Frontal cortex (tissue), 4 donors: ENCODE measurements at places on chromosomes 7 and 10.

DNA sequence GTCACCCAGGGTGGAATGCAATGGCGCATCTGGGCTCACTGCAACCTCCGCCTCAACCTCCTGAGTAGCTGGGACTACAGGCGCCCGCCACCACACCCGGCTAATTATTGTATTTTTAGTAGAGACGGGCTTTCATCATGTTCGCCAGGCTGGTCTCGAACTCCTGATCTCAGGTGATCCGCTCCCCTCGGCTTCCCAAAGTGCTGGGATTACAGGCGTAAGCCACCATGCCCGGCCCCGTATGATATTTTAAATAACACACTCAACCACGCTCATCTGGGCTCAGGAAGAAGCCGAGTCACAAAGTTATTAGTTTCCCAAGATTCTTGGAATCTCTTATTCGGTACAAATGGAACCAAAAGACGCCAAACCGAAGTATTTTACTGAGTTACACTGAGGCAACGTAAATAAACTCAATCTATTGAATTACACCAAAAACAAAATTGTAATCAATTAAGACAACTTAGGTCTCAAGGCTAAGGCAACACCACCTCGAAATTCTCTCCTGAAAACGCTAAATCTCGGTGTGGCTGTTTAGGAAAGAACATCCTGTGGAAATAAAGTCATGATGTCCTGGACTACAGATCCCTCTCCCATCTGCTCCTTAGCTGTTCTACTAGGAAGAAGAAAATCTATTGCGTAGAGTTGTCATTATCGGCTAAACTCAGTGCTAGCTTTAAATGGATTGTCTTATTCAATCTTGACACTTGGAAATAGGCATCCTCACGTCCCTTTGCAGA, 910 bp downstream of the ARHGAP19 start:
- peak; percentile 9 for DNase-seq

DNA sequence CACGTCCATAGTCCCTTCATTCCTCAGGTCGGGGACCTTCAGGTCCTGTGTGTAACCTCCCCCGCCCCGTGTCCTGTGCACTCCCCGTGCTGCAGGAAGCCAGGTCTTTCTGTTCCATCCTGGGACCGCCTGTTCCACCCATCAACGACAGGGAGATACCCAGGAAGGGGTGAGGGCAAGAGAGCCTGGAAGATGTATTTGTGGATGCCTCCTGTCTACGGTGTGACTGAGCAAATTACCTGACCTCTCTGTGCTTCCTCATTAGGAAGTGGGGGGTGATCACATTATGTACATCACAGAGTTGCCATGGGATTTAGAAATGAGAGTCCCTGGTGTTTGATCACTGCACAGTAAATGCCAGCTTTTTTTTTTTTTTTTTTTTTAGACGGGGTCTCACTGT, 46.3 kb downstream of the GRID2IP start:
- DNase-seq, result no peak

DNA sequence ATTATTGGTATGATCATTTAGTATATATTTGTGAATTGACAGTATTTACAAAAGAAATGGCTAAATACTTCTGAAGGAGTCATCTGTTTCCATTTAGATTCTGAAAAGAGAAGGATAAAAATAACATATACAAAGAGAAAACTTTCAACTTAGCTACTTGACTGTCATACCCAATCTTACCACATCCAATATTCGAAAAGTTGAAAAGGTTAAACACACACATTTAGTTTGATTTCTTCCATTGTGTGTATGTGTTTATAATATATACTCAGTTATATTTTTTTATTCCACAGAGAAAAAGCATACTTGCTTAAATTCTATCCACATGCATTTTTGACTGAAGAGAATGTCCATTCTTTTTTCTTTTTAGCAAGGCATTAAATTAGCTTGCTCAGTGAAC, 470.7 kb downstream of the TFEC start:
- DNase-seq, result no peak

DNA sequence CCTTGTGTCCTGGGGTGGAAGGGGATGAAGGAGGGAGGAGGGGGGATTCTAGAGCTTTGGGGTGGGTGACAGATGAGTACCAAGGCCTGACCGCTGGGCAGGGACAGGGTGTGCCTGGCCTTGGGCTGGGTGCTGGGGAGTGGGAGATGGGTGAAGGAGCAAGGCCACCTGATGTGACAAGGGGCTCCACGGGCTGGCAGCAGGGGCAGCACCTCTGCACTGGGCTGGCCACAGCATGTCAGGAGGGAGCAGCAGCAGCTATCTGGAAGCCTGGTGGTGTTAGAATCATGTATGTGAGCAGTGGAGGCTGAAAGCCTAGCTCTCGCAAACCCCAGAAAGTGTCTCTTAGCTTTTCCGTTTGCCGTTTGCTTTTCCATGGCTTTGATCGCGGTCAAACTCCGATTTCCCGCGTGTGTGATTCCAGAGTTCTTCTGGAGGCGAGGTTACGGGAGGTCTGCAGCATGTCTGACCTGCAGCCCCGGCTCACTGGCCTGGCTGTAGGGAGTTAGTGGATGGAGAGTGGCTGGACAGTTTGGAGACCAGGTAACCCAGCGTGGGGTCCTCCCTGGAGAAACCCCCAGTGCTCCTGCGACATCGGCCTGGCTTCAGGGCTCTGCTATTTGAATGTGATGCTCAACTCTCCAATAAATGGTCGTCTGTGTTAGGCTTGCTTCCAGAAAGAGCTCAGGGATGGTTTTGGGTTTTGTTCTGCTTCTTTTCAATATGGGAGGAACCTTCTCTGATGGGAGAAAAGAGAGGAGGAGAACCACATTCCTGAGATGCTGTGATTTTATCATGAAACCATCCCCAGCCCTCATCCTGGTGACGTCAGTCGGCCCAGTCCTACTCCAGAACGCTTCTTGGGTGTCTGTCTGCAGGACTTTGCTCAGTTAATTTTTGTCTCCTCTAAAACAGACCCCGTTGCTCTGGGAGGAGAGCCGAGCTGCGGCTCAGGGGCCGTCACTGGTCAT, 105.5 kb downstream of the CUX1 start:
- no peak for DNase-seq

- no peak for DNase-seq
These were observed 958.4 kb downstream of the TYW1 start for GRCh38 chr7:67955061-67955460.

DNA sequence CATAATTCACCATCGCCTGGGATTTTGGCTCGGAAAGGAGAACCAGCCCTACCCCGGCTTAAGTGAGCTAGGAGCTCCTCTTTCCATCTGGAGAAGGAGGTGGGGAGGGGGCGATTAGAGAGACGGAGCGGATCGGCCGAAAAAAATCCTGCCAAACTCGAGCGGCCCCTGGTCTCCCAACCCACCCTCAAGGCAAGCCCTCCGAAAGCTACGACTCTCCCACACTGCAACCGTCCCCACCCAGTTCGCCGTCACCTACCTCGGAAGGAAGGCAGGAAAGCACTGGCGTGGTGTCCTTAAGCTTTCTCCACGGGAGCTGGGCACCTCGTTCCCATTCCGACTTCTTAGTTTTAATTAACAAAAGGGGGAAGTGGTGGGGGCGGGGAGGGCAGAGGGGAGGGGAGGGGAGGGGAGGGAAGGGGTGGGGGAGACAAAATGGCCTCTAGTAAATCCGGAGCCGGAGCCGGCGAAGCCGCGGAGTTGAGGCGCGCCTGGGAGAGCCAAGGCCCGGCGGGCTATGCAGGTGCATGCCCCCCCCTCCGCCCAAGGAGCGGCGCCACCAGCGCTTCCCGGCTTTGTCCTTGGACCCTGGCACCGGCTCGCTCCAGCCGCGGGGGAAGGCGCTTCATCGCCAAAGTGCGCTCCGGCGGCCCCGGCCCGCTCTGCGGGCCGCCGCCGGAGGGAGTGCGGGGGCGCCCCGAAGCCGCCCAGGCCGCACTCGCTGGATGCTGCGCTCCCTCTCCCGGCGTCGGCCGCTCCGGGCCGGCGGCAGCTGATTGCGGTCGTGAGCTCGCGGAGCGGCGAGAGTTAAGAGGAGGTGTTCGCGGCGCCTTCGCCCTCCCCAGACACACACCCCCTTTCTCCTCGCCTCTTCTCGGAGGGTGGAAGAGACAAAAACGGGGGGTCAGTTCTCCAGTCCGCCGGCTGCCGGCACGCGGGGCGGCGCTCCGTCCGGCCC, at the start of gene LRRC4:
TSS of gene LRRC4 (minus strand) at position 784 of the 958 bp plus-strand sequence. CDS start 797 bp downstream, outside the sequence.
- DNase-seq, result peak; percentile 55

- DNase-seq, result no peak
These were observed 36.3 kb downstream of the PLAC9 start for GRCh38 chr10:80168679-80169380.

DNA sequence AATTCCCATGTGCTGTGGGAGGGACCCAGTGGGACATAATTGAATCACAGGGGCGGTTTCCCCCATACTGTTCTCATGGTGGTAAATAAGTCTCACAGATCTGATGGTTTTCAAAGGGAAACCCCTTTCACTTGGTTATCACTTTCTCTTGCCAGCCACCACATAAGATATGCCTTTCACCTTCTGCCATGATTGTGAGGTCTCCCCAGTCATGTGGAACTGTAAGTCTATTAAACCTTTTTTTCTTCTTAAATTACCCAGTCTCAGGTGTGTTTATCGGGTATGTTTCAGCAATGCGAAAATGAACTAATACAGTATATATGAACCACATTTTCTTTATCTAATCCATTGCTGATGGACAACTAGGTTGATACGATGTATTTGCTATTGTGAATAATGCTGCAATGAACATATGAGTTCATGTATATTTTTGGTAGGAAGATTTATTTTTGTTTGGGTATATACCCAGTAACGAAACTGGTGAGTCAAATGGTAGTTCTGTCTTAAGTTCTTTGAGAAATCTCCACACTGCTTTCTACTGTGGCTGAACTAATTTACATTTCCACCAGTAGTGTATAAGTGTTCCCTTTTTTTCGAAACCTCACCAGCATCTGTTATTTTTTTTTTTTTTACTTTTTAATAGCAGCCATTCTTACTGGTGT, 70.0 kb upstream of the HGF start:
- DNase-seq, result no peak
